Right atrium auricular region (tissue), 2 donors: ENCODE measurements at places on chromosomes 16 and 17.
A peak's percentile ranks its signal among the peaks of the same experiment; 100 is the strongest.

GRCh38 chr16:49833085-49833484 lies 22.8 kb downstream of the ZNF423 start:
- DNase-seq = peak; percentile 88

DNA sequence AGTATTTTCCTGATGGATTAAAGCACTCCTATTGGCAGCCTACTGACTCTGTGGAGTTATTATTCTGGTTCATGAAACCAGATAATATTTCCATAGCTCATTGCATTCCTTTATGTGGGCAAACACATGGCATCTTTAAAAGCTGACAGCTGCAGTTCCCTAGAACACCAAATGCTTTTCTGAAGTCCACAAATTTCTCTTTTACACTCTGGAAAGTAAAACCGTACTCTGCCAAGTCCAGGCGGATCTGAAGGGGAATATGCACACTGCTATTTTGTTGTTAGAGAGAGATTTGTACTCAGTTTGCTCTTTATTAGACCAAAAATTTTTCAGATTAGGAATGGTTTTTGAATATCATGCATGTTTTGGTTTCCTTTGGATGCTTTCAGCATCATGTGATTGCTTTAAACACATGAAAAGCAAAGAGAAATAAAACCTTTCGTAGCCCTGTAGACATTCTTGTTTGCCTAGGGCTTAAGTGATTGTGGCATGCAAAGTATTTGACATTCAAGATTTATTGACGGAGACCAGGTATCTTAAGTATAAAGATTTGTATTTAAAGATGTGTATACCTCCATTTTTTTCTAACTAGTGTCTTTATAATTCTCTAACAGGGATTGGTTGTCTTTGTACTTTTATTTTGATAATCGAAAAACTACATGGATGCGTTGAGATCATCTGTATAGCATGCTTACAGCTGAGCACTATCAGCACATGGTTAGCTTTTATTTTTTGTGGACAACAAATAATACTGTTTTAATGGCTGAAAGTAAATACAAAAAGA lies 19.5 kb downstream of the SEC14L1 start:
- DNase-seq = no peak

GRCh38 chr17:49664706-49665211 lies 13.1 kb downstream of the SPOP start:
- DNase-seq = no peak

GRCh38 chr17:65593092-65593854 lies 31.8 kb upstream of the AXIN2 start:
- no peak for DNase-seq

DNA sequence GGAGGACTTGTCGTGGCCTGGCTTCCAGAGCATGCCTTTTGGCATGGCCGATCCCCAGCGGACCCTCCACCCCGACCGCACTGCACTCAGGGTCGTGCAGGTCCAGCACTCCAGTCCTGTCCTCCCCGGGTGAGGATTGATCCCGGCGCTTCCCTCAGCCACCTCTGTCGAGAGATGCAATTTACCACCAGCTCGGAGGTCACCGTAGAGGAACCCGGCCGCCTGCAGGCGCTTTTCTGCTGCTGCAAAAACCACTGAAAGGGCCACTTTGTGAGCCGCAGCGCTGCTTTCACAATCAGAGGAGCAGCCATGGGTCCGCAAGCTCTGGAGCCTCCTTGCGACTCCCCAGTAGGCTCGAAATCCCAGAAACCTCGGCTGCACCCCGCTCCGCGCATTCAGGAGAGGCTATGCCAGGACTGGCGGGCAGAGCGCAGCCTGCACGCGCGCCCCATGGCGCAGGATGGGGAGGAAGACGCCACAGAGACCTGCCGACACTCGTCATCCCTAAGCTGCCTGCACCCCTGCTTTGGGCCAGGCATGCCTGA lies 134.2 kb downstream of the HS3ST2 start:
- no peak for DNase-seq

DNA sequence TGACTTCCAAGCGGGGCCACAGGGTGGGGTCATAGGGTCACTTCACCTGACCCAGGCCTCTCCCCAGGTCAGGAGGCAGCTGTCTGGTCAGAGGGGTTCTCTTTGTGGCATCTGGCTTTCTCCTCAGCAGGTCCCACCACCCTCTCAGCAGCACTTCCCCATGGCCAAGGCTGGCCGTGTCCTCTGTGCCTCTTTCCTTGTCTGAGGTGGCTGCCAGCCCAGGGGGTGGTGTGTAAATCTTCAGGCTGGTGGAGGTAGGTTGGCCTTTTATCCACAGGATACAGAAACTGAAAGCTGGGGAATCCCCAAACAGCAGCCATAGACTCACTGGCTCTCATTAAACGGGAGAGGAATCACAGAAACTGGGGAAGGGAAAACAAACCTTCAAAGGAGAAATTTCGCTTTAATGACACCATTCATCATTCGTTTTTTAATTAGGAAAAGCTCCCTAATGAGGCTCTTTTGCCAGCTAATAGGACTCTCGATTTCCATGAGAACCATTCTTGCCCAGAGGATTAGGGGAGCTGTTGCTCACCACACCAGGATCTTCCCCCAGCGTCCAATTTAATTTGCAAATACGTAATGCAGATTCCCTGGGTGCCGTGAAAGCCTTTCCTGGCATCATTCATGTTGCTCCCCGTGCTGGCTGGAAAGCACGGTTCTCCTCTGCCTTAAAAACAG lies 18.0 kb downstream of the C17orf75 start:
- DNase-seq = no peak

DNA sequence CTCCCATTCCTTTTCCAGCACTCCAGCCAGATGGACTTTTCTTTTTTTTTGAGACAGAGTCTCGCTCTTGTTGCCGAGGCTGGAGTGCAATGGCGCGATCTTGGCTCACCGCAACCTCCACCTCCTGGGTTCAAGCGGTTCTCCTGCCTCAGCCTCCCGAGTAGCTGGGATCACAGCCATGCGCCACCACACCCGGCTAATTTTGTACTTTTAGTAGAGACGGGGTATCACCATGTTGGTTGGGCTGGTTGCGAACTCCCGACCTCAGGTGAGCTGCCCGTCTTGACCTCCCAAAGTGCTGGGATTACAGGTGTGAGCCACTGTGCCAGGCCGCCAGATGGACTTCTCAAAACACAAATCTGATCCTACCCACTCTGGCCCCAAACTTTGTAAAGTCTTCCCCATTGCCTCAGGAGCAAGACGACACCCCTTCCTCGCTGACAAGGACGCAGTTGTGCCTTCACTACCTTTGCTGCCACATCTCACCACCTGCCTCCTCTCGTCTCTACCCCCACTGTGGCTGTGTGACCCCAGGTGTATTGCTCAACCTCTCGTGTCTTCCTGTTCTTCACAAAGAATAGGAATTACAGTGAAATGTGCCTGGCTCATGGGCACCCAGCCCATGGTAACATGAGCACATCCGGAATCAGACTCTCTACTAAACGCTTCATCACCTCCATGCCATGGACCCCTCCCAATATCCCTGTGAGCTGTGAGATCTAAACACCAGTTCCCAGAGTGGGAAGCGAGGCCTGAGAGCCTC lies 3.7 kb upstream of the BANP start:
- no peak for DNase-seq

GRCh38 chr16:73050201-73051099 lies 2.5 kb upstream of the ZFHX3 start:
- no peak for DNase-seq

GRCh38 chr16:22098405-22099255 lies 6.3 kb downstream of the VWA3A start:
- no peak for DNase-seq

GRCh38 chr16:30515275-30515674 lies 11.1 kb downstream of the ZNF768 start:
- no peak for DNase-seq

GRCh38 chr17:8948462-8948861 lies 17.0 kb downstream of the PIK3R5 start:
- DNase-seq = no peak

- no peak for DNase-seq
Measured at GRCh38 chr16:397135-397661, at the start of gene NME4. Gene NME4, plus strand, starts transcription at chr16:397199. Its CDS starts 24 bp downstream, at chr16:397223.

DNA sequence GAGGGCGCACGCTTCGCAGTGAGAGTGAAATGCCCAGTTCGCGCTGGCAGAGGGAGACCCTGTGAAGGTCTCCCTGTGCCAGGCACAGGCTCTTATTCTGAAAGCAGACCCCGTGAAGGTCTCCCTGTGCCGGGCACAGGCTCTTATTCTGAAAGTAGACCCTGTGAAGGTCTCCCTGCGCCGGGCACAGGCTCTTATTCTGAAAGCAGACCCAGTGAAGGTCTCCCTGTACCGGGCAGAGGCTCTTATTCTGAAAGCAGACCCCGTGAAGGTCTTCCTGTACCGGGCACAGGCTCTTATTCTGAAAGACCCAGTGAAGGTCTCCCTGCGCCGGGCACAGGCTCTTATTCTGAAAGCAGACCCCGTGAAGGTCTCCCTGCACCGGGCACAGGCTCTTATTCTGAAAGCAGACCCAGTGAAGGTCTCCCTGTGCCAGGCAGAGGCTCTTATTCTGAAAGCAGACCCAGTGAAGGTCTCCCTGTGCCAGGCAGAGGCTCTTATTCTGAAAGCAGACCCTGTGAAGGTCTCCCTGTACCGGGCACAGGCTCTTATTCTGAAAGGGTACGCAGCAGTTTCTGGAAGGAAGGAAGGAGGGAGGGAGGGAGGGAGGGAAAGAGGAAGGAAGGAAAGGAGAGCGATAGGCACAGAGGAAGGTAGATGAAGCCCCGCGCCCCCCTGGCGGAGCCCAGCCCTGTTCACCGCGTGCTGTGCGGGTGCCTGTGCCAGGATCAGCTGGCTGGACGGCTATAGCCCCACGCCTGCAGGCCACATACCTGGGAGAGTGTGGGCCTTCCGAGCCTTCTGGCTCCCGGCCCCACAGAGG lies 55.3 kb downstream of the WDR45B start:
- DNase-seq = peak; percentile 81

DNA sequence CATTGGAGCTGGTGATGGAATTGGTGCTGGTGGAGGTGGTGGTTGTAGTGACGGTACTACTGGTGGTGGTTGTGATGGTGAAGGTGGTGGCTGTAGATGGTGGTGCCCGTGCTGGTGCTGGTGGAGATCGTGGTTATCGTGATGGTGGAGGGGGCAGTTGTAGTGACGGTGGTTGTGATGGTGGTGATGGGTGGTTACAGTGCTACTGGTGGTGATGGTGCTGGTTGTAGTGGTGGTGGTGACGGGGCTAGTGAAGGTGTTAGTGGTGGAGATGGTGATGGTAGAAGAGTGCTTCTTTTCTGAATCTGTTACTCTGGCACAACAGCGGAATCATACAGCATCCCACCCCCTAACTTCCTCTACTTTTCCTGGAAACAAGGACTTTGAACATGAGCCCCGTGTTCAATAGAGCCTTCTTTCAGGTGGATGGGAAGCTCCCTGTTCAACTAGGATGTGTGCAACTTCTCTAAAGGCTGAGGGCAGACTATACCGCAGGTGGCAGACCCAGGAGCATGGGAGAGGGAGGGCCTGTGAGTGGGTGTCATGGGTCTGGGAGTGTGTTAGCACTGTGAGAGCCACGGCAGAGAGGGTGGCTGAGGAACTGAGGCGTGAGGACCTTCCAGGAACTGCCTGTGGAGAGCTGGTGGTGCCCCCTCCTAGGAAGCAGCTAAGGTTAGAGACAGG lies 8.2 kb downstream of the TBX21 start:
- DNase-seq = peak; percentile 51

DNA sequence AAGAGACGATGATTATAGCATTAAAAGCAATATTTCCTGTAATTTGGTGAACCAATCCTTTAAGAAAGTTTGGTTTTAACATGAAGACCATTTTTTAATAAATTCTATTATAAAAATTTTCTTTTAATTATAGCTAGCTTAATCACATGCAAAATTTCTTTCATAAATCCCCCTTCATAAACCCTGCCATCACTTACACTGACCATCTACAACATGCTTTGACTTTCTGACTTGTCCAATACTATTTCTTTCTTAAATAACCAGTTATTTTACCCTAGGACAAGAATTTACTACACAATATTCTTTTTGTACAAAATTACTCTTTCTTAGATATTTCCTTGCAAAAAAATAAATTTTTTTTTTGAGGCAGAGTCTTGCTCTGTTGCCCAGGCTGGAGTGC lies 1334.8 kb downstream of the CDH11 start:
- DNase-seq = no peak

- DNase-seq = no peak
Measured at GRCh38 chr17:63549289-63549945, 860 bp upstream of the DCAF7 start.

- no peak for DNase-seq
Measured at GRCh38 chr16:54594601-54595391, 308.2 kb upstream of the IRX3 start.

DNA sequence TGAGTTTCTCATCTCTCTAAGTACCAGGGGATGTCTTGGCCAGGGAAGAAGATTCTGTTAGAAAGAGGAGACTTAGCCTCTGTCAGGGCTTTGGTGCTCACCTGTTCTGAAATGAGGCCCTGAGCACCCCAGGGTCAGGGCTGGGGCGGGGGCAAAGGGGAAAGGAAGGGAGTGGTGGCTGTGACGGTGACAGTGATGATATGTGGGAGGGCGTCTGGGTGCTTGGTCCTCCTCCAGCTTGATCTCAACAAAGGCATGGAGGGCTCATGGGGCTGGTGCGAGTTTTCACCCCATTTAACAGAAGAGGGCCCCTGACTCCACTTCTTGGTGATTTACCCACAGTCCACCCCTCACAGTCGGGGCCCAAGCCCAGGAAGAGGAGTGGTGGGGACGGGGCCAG lies 15.1 kb downstream of the SOX8 start:
- DNase-seq = no peak

GRCh38 chr16:58661199-58661830 lies 23.3 kb downstream of the SLC38A7 start:
- peak; percentile 70 for DNase-seq

- no peak for DNase-seq
Measured at GRCh38 chr17:37826497-37827430, 81.9 kb upstream of the HNF1B start.

- no peak for DNase-seq
Measured at GRCh38 chr17:66676421-66676820, 158.5 kb upstream of the CACNG5 start.

GRCh38 chr16:10386517-10387100 lies 748 bp downstream of the ATF7IP2 start:
- DNase-seq = no peak

GRCh38 chr17:65559804-65560627 lies 1.4 kb downstream of the AXIN2 start:
- no peak for DNase-seq

DNA sequence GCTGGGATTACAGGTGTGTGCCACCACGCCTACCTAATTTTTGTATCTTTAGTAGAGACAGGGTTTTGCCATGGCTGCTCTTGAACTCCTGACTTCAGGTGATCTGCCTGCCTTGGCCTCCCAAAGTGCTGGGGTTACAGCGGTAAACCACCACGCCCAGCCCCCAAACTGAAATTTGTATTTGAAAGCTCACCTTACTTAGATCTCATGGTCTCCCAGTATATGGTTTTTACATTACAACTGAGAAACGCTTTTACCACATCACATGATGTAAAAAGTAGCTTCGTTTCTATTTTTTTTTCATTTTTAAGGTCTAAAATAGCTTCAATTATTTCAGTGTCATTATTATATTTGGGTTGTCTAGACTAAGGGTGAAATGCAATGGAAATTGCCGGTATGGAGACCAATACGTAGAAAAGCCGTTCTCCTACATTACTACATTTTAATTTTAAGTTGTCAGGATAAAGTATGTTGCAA lies 93.3 kb downstream of the BCAS3 start:
- DNase-seq = no peak

- DNase-seq = no peak
Measured at GRCh38 chr16:48044117-48044516, 111.7 kb downstream of the ABCC12 start.
